Nephron progenitor cell (in vitro differentiated cells): ENCODE measurements at places on chromosomes 16 and 17.

- DNase-seq, result no peak
Measured at GRCh38 chr17:40417258-40417608, 463 bp downstream of the TOP2A start.

GRCh38 chr17:34665819-34666763 is 86.7 kb downstream of the TMEM132E start:
- peak; percentile 22 for DNase-seq

DNA sequence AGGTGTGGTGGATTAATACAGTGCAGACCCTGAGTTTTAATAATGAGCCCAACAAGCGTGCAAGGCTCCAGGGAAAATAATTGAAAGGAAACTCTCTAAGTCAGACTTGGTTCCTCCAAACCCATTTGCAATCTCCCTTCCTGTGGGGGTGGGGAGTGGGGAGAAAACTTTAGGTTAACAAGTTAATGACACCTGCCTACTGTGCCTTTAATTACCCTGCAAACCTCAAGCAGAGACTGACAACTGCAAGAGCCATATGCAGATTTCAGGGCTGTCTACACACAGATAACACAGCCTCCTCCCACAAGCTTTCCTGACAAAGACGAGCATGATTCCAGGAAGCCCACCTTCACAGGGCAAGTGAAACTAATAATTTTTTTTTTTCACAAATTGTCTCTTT is 359.3 kb downstream of the HS3ST4 start:
- no peak for DNase-seq

- DNase-seq, result no peak
Measured at GRCh38 chr17:64065161-64065560, 44.7 kb upstream of the ICAM2 start.

GRCh38 chr16:51449441-51449840 is 298.4 kb upstream of the SALL1 start:
- peak; percentile 23 for DNase-seq

- no peak for DNase-seq
Measured at GRCh38 chr16:84048871-84049270, 6.3 kb upstream of the SLC38A8 start.

- DNase-seq, result no peak
Measured at GRCh38 chr17:77391668-77392375, 251.1 kb downstream of the SEC14L1 start.

DNA sequence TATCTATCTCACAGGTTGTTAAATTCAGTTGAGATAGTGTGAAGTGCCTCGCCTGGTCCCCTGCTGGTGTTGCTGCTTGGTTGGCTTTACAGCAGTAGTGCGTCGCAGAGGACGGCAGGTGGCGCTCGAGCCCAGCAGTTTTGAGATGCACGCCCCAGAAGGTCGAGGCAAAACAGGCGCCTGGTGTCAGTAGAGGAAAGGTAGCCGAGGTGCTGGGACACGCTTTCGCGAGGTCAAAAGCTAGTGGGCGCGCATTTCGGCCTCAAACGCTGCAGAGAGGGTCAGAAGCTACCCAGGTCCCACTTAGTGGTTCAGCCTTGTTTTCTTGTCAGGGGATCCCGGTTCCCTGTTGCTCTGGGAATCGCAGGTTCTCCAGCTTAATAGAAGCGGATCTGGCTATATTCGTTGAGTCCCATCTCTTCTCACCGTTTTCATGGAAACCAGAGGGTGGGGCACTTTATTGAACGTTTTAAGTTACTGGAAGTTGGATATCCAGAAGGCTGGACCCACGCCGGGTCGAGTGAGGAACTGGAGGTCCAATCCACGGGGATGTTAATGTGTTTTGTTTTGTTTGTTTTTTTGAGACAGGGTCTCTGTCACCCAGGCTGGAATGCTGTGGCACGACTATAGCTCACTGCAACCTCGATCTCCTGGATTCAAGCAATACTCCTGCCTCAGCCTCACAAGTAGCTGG is 10.3 kb upstream of the ZFP90 start:
- DNase-seq, result peak; percentile 86

DNA sequence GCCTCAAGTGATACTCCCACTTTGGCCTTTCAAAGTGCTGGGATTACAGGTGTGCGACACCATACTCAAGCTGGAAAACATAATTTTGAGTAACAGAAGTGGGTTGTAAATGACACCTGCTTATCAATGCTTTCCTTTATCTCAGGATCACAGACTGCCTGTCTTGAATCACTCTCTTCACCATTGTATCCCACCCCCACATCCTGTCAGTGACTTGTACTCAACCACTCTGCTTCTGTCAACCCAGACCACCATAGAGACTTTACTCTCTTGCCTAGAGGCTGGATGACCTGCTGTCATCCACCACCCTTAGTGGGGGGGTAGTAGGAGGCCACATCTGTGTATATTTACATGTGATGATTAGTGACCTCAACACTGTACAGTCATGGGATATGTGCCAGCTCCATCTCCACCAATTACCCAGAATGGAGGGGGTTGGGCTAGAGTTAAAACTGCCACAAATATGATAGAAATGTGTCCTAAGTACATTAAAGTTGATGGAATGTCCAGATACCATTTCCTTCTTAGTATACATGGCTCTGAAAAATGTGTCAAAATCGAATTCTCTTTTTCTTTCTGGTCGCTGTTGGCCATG is 338.7 kb downstream of the GRIN2A start:
- no peak for DNase-seq

- DNase-seq, result no peak
Measured at GRCh38 chr17:67993998-67994361, 2.3 kb downstream of the C17orf58 start.

DNA sequence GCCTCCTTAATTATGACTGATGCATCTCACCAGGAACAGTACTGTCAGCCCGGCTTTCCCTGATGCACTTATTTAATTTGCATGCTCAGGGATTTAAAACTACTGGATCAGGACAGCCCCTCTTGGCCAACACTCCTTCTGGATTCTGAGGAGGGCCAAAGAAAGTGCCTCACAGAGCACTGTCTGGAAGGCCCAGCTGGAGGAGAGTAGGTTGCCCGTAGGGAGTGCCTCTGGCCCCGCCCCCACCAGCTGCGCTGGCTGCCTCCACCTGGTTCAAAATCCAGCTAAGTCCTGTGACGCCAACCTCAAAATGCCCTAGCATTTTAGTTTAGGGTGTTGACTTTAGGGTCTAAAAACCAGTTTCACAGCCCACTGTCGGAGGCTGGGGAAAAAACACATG is 49.4 kb upstream of the SREBF1 start:
- DNase-seq, result no peak

GRCh38 chr17:31738067-31738466 is 121.0 kb downstream of the COPRS start:
- DNase-seq, result no peak

DNA sequence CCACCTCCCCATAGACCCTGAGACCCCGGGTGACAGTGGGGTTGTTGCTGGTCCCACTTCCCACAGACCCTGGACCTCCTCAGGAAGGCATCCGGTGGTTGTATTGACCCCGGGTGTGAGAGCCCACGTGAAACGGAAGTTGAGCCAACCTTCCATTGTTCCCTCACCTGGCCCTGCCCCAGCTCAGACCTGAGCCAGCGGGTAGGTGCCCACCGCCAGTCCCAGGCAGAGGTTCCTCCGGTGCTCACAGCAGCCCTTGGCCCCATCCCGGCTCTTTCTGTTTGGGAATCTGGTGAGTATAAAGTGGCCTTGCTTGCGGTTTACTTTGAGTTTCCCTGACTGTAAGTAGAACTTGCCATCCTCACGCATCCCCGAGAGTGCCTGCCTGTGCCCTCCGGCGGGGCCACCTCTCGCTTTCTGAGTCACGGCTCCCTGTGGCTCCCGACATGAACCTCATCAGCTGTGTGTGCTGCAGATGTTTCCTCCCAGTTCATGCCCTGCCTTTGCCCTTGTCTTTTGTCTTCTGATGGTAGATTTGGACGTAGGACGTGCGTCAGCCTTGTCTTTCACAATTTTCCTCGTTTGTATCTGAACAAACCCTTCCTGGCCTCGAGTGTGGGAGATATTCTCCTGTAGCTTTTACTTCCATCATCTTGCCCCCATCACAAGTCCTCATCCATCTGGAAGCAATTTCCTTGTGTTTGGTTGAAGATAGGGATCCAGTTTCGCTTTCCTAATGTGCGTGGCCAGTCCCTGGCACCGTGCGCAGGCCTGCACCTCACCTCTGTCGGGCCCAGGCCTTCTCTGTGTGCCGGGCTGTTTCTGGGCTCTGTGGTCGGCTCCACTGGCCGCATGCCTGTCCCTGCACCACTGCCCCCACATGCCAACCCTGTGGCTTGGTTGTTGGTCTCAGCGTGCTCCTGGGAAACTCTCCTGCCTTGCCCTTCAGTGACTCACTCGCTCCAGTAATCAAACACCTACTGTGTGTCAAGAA is 76.0 kb downstream of the METRNL start:
- no peak for DNase-seq

GRCh38 chr16:88524274-88524972 is 45.8 kb upstream of the ZC3H18 start:
- DNase-seq, result no peak

GRCh38 chr16:78902321-78902720 is 698.2 kb downstream of the MAF start:
- no peak for DNase-seq

DNA sequence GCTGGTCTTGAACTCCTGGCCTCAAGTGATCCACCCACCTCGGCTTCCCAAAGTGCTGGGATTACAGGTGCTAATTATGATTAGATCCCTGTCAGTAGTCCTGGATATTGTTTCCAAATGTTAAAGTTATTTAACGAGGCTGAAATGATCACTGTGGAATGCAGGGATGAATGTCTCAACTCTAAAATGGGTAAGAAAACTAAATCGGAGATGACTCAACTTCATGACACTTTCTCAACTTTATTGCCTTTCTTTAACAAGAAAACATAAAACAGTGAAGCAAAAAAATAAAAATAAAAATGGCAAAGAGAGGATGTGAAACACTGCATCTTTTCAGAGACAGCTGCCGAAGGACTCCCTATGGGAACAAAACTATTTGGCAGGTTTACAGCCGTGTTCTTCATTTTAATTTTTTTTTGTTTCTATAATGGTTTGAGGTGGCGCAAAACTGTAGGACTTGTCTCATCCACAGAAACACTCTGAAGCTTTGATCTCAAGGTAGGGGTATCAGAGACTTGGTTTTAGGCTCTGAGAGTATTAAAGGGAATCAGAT is 382.0 kb downstream of the GRIN2A start:
- no peak for DNase-seq

GRCh38 chr16:89090182-89090630 is 3.4 kb upstream of the ACSF3 start:
- no peak for DNase-seq

DNA sequence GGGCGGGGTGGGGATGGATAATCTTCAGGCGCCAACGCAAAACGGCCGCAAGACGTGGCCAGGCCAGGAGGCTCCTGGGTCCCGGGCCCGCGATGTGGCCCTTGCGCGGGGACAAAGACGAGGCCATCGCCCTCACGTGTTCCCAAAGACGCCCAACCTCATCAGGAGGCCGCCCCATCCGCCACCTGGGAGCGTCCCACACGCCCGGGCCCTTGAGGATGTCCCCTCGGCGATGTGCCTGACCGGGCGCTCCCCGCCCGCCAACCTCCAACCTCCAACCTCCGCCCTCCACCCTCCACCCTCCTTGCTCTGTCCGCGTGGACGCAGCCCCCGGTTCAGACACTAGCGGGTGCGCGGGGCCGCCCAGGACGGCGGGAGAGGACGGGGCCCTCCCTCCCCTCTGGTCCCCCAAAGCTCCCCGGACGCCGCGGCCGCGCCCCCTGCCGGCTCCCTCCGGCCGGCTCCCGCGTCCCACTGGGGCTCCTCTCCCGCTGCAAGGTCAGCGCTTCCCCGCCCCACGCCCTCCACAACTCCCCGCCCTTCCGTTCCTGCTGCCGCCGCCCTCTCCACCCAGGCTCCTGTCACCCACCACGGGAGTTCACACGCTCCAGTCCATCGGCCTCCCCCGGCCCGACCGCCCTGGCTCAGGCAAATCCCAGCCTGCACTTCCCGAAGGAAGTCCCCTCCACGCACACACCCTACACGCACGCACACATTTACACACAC is 250.8 kb upstream of the RPL38 start:
- DNase-seq, result peak; percentile 84

DNA sequence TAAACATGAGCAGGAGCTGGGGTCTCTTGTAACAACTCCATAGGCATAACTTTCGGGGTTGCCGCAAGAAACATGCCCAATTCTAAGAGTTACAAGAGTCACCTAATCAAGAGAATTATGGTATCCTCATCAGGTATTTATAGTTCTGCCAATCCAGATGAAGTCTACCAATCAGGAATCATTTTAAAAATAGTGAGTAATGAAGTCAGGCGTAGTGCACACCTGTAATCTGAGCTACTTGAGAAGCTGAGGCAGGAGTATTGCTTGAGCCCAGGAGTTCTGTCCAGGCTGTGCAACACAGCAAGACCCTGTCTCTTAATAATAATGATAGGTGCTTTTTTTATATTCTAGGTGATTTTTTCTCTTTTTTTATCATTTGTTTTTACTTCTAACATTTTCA is 128.5 kb upstream of the RBL2 start:
- DNase-seq, result no peak

DNA sequence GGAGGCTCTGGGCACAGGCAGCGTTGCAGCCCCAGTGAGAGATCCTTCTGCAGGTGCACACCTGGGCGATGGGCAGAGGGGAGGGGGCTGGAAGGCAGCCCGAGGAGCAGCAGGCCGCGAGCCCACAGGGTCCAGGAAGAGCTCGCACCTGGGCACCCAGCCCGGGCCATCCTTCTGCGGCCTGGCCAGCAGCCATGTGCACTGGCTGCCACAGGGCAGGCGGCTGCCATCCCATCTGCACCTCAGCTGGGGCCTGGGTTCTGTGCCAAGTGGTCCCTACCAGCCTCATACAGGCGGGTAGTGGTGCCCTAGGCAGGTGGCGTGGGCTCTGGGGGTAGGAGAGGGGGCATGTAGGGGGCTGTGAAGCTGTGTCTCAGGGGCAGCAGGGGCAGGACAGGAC is 197.2 kb downstream of the RBFOX3 start:
- no peak for DNase-seq

DNA sequence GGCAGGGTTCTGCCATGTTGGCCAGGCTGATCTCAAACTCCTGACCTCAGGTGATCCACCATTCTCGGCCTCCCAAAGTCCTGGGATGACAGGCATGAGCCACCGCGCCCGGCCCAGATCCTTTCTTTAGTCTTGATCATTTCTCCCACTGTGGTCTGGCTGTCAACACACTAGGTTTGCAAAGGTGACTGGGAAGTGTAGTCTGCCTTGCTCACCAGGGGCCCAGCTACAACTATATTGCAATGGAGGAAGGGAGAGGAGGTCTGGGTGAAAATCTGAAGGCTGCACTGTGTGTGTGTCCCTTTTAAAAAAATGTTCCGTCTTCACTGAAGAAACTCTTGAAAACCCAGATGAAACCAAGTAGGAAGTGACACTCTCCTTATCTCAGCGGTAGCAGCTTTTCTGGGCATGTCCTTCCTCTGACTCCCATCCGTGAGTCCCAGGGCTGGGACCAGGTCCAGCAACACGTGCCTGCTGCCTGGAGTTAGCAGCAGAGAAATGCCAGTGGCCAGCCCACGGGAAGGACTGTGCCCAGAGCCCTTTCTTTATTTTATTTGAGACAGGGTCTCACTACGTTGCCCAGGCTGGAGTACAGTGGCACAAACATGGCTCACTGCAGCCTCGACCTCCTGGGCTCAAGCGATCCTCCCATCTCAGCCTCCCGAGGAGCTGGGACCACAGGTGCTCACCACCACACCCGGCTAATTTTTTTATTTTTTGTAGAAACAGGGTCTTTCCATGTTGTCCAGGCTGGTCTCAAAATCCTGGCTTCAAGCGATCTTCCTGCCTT is 17.8 kb upstream of the KIF19 start:
- DNase-seq, result no peak

GRCh38 chr16:69113216-69113615 is 7.8 kb downstream of the HAS3 start:
- no peak for DNase-seq

GRCh38 chr17:48970865-48971687 is 2.7 kb upstream of the GIP start:
- peak; percentile 21 for DNase-seq

- DNase-seq, result no peak
Measured at GRCh38 chr16:77043076-77043475, 147.9 kb upstream of the MON1B start.
